ENCODE measurements at places on chromosomes 4 and X.

DNA sequence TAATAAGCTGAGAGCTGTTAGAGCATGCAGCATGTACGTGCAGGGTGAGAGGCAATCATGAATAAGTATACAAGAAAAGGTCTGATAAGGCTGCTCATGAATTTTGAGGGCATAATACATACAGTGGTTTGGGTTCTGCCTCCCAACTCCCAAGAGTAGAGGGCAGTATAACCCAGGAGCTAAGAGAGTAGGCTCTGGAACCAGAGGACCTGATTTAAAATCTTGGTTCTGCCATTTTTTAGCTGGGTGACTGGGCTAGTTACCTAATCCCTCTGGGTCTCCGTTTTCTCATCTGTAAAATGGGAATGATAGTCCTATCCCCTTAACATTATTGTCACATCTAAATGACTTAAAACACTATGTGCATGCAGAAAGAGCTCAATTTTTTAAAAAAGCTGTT lies 85.3 kb downstream of the LNX1 start:
- DNase-seq = no peak

GRCh38 chr4:20259707-20260106 lies 8.0 kb downstream of the SLIT2 start:
- DNase-seq = no peak

GRCh38 chr4:71460371-71460770 lies 121.6 kb downstream of the SLC4A4 start:
- no peak for DNase-seq

- DNase-seq = no peak
Observed at GRCh38 chr4:153809916-153810810, 21.3 kb upstream of the SFRP2 start.

DNA sequence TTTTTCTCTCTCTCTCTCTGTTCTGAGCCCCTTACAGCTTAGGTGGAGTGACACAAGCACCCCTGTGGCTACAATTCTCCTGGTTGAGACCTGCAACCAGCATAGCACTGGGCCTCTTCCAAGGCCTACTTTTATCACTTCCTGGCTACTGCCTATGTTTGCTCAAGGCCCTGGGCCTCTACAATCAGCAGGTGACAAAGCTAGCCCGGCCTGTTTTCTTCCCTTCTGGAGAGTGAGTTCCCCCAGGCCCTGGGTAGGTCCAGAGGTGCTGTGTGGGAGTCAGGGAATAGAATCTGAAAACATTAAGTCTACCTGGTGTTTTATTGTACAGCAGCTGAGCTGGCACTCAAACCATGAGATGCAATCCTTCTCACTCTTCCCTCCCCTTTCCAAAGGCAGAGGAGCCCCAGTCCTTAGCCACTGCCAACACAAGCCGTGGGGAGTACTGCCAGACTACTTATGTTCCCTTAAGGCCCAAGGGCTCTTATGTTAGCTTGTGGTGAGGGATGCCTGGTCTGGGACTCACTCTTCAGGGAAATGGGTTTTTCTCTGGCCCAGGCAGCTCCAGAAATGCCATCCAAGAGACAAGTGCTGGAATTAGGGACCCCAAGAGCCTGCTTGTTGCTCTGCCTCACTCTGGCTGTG lies 23.8 kb upstream of the MAGEC3 start:
- DNase-seq = no peak

GRCh38 chrX:106611679-106612392 lies at the start of gene RADX:
TSS of gene RADX (plus strand) at chrX:106611978. CDS start at chrX:106612081, 103 bp downstream.
- peak; percentile 56 for DNase-seq

DNA sequence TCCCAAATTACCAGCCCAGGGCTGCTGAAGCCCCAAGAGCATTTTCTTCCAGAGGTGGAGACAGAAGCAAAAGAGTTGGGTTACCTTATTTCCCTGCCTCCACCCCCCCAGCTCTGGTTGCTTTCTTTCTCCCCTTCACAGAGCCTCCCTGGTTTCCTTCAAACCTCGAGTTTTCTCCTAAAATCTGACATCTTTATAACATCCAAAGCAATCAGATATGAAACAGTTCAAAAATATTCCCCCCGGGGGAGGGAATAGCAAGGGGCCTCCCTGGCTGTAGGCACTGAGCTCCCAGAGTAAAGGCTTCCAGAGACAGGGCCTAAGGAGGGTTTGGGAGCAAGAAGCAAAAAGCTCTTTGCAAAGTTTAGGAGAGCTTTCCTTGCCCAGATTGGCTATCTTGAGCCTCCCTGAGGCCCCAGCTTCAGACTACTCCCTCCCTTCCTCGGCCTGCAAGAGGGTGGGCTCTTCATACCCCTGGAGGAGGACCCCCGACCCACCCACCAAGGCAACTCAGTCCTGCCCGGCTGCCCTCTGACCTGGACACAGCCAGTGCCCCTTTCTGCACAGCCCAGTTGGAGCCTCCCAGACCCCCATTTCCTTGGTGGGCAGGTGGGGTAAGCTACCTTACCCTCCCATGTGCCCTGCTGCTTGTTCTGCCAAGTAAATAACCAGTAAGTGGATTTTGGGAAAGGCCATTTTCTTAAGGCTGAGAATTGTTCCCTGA lies 7.6 kb downstream of the MAMLD1 start:
- no peak for DNase-seq

GRCh38 chr4:52076731-52077130 lies 25.6 kb downstream of the SPATA18 start:
- DNase-seq = no peak

- DNase-seq = no peak
Observed at GRCh38 chrX:110316351-110317060, 1.4 kb downstream of the AMMECR1 start.

DNA sequence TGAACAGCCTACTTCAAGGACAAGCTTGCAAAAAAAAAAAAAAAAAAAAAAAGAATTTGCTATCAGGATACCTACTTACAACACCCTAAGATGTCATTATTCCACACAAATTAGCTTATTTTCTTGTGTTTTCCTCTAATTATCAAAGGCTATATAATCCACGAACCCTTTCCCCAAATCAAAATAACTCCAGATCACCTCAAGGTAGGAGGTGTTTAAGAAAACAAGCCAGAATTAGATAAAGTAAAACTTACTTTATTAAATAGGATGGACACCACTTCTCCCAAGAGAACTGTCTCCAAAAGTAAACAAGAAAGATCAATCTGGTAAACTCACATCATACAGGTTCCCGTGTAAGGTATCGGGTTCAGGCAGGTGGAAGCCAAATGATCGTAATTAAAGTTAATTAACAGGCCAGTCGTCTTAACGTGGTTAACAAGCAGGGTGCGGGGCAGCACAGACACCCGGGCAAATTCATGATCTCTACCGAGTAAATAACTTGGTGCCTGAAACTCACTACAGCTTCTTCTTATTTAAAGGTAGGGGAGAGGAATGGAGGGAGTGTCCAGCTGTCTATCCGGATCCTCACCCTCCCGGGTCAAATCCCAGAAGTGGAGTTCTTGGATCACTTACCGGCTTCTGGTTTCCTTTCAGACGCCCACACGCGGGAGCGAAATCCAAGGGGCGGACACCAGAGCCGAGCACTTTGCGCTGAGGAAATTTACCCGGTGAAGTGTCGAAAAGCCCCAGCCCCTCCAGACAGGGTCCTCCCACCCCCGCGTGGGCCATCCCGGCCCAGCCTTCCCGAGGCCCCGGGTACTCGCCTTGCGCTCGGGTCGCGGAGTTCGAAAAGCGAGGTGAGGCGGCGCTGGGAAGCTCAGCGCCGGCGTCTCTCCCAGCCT lies 708 bp downstream of the ARAP2 start:
- DNase-seq = no peak

DNA sequence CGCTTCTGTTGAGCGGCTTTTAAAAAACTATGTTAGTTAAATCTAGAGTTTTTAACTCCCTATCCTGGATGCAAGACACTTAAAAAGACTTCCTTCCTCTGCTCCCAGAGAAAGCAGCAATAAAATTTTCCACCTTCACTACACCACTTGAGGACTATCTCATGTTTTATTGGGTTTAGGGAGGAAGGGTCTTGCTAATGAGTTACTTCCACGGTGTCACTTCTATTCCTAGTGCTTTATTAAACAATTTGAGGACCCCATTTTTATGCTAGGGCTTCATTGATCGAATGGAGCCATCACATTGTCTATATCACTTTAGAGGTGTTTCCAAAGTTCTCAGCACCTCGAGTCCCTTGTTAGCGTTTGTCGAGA lies 3.7 kb upstream of the STIM2 start:
- no peak for DNase-seq

DNA sequence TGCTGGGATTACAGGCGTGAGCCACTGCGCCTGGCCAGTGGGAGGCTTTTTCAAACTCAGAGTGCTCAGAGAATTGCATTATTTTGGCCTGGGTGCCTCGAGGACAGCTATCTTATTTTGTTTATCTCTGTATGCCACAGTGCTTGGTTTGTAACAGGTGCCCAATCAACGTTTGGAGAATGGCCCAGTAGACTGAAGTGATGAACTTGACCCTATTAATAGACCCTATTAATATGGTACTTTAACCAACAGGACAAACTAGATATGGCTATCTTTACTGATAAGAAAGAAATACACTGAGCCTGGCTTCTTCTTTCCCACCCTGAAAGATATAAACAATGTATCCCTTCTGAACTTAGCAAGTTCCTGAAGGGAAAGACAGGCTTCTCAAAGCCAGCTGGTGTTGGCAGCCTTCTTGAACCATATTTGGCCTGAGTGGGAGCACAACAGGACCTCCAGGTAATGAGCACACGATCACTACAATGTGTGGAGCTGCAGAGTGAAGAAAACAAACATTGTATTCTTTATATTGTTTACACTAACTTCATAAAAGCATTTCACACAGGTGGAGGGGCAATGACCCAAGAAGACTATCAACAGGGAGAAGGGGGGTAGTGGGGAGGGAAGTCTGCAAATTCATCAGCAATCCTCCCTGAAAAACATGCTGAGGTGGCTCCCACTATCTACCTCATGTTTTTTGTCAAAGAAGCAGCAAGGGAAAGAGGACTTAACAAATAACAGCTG lies 41.7 kb downstream of the PRPS1 start:
- no peak for DNase-seq

GRCh38 chr4:141680060-141680459 lies 43.7 kb downstream of the IL15 start:
- no peak for DNase-seq

GRCh38 chrX:13258052-13258444 lies 61.8 kb downstream of the ATXN3L start:
- DNase-seq = no peak

DNA sequence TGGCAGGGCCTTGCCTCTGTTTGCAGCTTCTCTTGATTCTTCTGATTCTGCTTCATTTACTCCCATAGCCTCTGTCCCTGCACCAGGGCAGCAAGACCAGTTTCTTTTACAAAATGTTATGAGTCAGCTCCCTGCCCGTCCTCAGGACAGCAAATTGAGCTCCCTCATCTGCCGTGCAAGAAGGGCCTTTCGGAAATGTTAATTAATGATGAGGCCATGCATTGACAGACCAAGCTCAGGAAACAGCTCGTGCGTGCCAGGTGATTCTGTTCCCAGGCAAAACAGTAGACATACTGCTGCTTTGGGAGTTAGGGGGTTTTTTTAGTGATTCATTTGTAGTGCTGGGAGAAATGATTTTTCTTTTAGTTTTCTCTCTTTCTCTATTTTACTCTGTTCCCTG lies 231.7 kb downstream of the FBXW7 start:
- DNase-seq = no peak

DNA sequence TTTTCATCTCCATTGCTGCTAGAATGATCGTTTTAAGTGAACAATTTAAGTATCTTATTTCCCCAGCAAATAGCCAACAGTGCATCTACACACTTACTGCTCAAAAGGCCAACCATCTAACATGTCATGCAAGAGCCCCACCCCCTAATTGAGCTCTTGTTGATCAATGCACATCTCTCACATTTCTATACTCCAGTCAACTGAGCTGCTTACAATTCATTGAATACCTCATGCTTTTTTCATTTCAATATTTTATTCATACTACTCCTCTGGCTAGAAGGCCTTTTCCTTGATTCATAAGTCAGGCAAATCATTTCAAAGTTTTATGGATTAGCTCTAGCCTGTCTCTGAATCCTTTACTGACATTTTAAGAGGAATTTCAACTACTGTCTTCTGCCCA lies 79.0 kb upstream of the WDR17 start:
- DNase-seq = no peak

DNA sequence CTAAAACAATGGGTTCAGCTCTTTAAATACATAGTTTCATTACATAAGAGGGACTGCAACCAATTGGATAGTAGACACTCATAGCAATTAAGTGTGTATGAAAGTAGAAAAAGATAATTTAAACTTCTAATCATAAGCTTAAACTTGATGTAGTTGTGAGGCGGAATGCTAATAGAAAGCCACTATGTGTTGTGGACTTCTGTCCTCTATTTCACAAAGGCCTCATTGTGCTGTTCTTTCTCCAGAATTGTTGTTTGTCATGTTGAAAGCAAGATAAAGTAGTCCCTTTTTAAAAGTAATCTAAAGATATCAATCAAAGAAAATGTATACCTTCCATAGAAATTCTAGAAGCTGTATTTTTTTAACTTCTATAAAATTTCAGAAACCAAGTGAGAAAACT lies 329.4 kb downstream of the KLHL4 start:
- DNase-seq = no peak

GRCh38 chr4:9969526-9970398 lies 51.5 kb downstream of the SLC2A9 start:
- DNase-seq = no peak
